ENCODE measurements at places on chromosomes 1 and 21.
A peak's percentile ranks its signal among the peaks of the same experiment; 100 is the strongest.

GRCh38 chr1:202658769-202659168 is 51.5 kb downstream of the SYT2 start:
- no peak for DNase-seq

- no peak for DNase-seq
Observed at GRCh38 chr1:235018161-235018560, 110.5 kb downstream of the TOMM20 start.

- no peak for DNase-seq
Observed at GRCh38 chr1:23759277-23759676, 16.0 kb downstream of the ELOA start.

- DNase-seq = peak; percentile 36
Observed at GRCh38 chr21:44487831-44488230, 32.5 kb downstream of the LRRC3 start.

DNA sequence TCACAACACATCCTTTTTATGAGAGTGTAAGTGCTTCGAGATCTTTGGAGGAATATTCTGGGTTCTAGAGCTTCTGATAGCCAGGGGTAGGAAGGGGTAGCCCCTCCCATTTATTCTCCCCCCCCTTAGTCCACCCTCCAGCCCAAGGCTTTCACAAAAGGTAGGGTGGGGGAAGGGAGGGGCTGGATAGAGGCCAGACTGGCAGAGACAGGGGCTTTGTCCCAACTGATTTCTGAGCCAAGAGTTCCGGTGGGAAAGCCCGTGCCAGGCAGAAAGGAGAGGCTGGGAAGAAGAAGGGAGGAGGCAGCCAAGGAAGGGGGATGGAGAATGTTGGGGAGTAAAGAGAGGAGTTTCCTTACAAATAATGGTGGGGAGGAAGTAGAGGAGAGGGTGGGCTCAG is 3.1 kb downstream of the BCAN start:
- no peak for DNase-seq

DNA sequence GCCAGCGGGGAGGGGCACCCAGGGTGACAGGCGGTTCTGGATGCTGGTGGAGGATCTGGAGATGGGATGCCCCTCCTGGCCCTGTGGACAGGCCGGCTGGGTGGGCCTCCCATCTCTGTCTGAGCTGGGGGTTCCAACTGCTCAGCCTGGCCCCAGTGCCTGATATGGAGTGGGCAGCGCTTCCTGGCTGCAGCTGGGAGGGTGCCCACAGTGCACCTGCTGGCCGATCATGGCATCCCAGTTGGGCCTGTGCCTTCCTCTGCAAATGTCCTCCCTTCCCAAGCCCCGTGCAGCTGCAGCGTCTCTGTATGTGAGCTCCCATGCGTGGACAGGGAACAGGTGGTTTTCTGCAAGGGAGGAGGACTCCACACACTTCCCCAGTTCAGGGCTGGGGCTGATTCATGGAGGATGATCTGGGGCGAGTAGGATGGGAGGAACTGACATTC is 2.1 kb downstream of the PFKL start:
- DNase-seq = no peak

GRCh38 chr1:237352747-237353146 is 310.8 kb downstream of the RYR2 start:
- no peak for DNase-seq

- peak; percentile 94 for DNase-seq
Observed at GRCh38 chr1:116504308-116505156, 66.3 kb downstream of the CD58 start.

GRCh38 chr1:248416226-248416625 is 13.4 kb downstream of the OR2T1 start:
- DNase-seq = no peak

DNA sequence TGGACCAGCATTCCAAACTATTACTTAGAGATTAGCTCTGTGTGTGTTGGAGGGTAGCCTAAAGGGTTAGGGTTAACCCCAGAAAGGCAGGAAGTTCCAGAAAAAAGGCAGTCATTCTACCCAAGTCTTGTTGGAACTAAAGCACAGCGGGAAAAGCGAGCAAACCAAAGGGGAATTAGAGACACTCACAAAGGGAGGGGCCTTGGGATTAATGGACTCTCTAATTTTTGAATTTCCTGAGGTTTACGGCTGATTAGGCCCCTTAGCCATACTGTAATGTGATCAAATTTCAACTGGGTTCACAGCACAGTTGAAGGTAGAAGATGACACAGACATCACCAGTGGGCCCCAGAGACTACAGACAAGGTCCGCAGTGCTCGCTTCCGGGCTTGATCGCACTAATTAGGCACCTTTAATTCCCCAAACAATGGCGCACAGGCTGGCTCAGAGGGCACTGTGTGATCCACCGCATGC is 28.3 kb downstream of the CAPZB start:
- DNase-seq = no peak

DNA sequence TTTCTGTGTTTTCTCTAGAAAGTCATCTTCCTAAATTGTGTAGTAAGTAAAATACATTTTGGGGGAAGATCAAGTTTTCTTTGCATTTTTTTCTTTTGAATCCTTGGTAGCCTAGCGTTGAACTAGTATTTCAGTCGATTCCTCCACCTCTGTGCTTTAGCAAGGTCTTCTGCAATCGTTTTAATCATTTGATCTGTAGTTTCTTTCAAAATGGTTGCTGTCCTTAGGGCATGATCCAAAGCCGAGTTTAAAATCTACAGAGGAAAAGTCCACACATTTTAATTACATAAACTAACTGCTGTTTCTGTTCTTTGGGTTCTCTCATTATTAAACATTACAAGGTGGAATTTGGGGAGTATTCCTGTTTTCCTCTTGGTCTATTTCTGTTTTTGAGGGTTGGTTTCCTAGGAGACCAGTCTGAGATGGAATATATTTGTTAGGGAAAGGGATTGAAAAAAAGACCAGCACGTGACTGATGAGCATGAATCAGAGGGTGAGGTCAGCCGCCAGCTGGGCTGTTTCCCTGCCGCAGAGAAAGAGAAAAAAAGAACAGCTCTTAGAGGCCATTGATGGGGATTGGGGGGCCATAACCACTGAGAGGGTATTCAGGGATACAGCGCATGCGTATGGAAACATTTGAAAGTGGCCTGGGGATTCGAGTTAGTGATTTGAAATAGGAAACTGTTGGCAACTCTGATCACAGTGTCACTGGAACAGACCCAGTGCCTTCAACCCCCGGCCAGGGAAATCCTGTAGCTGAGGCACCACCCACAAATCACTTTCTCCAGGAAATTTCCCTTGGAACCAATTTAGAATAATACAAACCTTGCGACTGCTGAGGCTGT is 40.6 kb downstream of the AKNAD1 start:
- no peak for DNase-seq

Data from hematopoietic multipotent progenitor cell treated with erythropoietin and hydrocortisone succinate and interleukin-3 and kit ligand, for 15 days (in vitro differentiated cells).